ENCODE measurements at places on chromosomes 5 and 9. TPM values are rescaled to one million over a fixed set of nuclear protein-coding genes. Genes with fewer than 3 reads are reported as not detected.

GRCh38 chr5:154365823-154366222, 80.0 kb upstream of the SAP30L start:
- no peak for DNase-seq

DNA sequence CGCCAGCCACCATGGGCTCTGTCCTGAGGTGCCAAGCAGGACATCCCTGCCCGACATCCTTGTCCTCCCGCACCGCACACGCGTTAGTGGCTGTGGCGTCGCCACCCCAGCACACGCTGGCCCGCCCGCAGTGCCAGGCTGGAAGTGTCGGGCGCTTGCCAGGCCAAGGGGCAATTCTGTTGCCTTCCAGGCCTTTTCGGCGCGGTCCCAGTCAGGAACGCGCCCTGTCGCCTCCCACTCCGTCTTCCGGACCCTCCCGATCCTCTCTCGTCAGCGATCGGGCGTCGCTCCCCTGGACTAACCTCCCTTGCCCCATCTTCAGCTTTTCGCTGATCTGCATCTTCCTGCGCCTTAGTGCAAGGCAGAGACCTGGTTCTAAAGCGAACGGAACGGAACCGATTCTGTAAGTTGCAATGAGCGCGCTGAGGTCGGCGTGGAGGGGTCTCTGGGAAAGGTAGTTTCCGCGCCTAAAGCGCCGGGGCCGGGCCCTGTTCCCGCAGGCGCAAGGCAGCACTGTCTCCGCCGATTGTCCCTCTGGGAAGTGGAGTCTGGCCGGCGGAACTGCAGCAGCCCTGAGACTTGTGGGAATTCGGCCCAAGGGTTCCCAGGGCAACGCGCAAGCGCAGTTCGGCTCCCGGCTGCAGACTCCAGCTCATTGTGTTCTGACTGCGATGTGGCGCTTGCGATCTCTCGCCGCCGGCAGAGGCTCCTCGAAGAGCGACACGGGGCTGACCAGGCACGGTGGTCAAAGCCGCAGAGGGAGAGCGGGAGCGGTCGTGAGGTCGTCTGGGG, at the start of gene ZNF454:
Gene ZNF454, plus strand, starts transcription at position 630 of the 792 bp plus-strand sequence. CDS start 1,594 bp downstream, outside the sequence.
- peak; percentile 94 for DNase-seq

GRCh38 chr9:121557581-121558447, 58.2 kb upstream of the GGTA1 start:
- DNase-seq = peak; percentile 88

DNA sequence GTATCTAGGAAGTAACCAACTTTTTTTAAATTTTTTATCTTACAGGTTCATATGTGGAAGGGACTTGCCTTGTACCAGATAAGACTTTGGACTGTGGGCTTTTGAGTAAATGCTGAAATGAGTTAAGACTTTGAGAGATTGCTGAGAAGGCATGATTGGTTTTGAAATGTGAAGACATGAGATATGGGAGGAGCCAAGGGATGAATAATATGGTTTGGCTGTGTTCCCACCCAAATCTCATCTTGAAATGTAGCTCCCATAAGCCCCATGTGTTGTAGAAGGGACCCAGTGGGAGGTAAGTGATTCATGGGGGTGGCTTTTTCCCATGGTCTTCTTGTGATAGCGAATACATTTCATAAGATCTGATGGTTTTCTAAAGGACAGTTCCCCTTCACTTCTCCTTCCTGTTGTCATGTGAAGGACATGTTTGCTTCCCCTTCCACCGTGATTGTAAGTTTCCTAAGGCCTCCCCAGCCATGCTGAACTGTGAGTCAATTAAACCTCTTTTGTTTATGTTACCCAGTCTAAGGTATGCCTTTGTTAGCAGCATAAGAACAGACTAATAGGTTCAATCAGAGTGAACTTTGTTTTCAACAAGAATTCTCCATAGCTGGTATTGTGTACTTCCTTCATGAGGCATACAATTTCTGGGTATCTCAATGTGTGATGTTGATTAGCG, 535.6 kb upstream of the MEF2C start:
- DNase-seq = no peak

DNA sequence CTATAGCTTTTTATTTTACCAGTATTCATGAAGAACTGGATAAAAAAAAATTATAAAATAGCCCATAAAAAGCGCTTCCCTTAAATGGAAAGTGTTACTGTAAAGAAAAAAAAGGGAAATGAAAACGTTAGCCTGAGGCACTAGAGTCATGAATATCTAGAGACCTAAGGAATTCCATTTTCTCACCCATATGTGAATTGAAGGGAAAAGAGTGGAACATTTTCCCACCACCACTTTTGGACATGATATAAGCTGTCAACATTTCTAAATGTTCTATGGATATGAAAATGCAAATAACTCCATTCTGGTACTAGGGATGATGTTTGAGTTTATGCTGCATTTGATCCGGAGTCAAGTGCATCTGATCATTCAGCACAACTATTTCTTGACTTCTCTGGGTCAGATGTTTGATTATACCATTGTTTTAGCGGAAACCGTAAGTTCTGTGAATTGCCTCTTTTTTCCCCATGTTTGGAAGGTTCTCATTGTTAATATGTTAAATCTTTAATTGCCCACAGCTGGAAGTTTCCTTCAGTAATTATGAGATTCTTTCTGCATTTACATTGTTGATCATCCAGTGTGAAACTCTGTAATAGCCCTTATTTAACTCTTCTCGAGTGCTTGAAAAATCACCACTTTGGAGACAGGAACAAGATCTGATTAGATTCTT, 467.4 kb upstream of the SEMA6A start:
- DNase-seq = no peak

- no peak for DNase-seq
Observed at GRCh38 chr9:69546265-69546664, 125.9 kb downstream of the APBA1 start.

The IL5 gene
- not detected for total RNA-seq

The SLIT3 gene
- total RNA-seq = 67.0 TPM

The SMIM33 gene
- total RNA-seq = not detected

The TTC16 gene
- total RNA-seq = 0.34 TPM

Data from ureter (tissue), 1 donor.